Neuronal stem cell (in vitro differentiated cells): ENCODE measurements at places on chromosomes 4 and X.

GRCh38 chrX:72461766-72462165, 110.9 kb downstream of the HDAC8 start:
- DNase-seq = no peak

DNA sequence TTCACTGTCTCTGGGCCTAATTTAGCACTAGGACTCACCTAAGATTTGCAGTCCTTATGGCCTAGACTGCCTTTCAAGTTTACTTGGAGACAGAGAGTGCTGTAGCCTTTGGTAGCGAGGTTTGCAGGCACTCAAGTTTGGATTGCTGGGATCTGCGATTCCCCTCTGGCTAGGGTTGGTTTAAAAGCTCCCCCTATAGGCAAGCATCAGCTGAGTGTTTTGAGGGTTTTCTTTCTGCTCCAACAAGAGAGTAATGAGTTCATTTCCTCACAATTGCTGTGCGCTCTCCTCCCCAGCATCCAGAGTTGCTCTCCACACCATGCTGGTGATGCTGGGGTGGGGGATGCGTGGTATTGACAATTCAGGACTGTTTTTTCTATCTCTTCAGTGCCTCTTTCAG, 206.9 kb downstream of the GLUD2 start:
- DNase-seq = no peak

GRCh38 chrX:13764765-13765164, 30.2 kb downstream of the OFD1 start:
- peak; percentile 23 for DNase-seq

DNA sequence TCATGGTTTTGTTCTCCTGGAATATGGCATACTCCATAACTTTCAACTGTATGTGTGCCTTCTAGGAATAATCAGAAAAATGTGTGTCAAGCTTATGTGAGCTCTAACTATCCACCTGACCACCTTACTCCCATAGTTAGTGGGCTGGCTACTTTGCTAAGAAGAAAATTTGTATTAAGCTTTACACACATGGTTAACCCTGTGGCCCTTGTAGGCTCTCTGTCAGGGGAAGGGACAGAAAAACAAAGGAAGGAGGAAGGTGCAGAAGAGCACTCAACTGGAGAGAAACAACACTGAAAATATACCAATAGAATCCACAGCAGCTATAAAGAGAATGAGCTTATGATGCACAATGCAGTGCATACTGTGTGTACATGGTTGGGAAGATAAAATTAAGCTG, 84.6 kb downstream of the PPP3CA start:
- DNase-seq = peak; percentile 8

- DNase-seq = no peak
Measured at GRCh38 chrX:40094900-40095582, 2.7 kb downstream of the BCOR start.
